Stomach (tissue), 19 donors: ENCODE measurements at places on chromosomes 12 and 14.

DNA sequence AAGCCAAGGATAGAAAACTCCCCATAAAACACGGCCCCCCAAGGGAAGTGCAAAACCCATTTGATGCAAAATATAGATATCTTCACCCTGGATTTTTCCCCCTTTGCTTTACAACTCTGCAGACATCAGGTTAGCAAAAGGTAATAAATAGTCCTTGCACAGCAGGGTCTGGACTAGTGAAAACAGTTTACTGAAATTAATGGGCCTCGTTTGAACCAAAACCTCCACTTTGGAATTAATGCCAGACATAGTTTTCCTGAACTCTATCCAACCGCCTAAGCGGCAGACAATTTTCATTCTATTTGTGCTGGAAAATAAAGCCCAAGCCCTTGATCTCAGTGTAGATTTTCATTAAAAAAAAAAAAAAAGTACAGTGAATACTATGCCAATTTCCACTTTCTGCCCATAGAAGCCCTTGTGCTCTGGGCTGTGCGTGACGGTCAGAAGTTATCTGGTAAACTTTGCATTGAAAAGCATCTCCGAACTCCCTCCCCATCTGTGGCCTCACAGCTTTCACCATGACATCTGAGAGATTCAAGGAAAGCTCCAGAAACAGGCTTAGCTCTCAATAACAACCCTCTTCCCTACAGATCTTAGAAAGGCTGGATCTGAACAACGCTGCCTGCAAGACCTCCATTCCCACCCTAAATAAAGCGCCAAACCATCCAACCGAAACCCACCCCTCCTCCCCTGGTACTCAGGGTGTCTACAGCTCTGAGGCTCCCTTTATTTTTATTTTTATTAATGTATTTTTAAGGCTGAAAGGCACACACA lies 11.0 kb upstream of the IRF2BPL start:
- DNase-seq = no peak

GRCh38 chr14:35944847-35945246 lies 118.7 kb downstream of the BRMS1L start:
- DNase-seq = no peak

DNA sequence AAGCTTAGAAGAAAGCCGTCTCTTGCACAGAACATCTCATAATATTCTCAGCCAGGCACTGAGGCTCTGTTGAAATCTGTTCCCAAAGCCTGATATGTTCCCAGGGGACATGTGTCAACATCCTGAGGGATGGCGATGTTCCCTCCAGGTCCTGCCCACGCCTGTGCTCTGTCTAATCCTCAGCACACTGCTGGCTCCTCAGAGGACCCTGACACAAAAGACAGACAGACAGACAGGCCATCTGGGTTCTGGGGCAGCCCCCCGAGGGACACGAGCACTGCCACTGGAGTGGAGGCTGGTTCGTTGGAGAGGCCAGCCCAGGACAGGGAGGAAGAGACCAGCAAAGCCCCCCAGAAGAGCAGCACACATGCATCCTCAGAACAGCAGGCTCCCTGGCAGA lies 27.8 kb downstream of the CHGA start:
- DNase-seq = no peak

- DNase-seq = peak; percentile 64
These were observed 65.2 kb downstream of the PAPOLA start for GRCh38 chr14:96567289-96567899.

DNA sequence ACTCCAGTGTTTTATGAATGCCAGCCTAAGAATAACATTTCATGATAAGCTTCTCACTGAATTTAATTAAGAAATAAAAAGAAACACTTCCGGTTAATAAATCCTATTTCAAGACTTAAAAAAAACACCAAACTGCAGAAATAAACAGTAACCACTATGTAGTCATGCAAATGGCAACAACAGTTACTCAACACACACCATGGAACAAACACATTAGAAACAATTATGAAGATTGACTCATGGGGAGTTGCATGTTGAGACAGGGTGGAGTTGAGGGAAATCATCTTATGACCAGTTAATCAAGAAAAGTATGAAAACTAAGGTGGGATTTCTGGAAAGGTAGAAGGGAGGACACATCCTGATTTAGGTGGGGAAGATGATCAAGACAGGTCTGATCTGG lies 52.7 kb downstream of the PLBD1 start:
- DNase-seq = no peak

GRCh38 chr12:121061831-121062230 lies 22.8 kb upstream of the OASL start:
- DNase-seq = no peak

- DNase-seq = no peak
These were observed 170.6 kb upstream of the STXBP6 start for GRCh38 chr14:25220514-25220913.

- DNase-seq = no peak
These were observed 371.1 kb downstream of the FSCB start for GRCh38 chr14:44135972-44136371.

GRCh38 chr12:76094754-76095153 lies 10.3 kb upstream of the NAP1L1 start:
- DNase-seq = no peak

DNA sequence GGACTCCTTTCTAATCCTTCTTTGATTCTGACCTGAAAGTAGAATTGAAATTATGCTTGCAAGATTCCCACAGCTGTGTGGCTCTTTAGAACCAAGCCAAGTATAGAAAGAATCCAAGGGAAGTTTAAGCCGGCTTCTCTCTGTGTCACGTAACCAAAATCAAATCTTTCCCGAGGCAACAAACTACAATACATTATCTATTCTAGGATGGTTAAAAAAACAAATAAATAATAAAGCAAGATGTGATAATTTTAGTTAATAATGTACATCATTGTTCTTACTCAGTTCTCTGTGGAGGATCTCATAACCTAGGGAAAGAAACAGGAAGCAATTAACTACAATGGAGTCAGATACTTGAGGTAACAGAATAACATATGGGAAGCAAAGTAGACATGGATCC lies 78.1 kb upstream of the ST8SIA1 start:
- DNase-seq = no peak

GRCh38 chr12:52798003-52798670 lies 2.2 kb upstream of the KRT3 start:
- no peak for DNase-seq
